Activated naive CD4-positive, alpha-beta T cell treated with anti-CD3 and anti-CD28 coated beads for 36 hours (primary cell): ENCODE measurements at places on chromosomes 6 and 20.

DNA sequence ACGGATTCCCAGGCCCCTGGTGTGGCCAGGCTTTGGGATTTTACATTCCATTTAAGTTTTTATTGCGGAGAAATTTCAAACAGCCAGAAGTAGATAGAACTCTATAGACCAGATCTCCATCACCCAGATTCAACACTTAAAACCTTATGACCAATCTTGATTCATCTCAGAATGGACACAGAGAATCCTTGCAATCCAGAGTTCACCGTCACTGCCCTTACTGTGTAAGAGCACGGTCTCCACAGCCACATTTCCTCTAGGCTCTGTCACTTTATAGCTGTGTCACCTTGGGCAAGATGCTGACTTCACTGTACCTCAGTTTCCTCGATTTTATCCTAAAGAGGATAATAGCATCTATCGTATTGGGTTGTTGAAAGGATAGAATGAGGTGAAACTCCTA is 979 bp downstream of the ZNF133 start:
- DNase-seq: no peak

- no peak for DNase-seq
Measured at GRCh38 chr6:74222768-74223333, 526.8 kb downstream of the CD109 start.

GRCh38 chr6:20605581-20605980 is 71.3 kb downstream of the CDKAL1 start:
- DNase-seq: no peak

GRCh38 chr6:117555882-117556498 is 46.3 kb downstream of the GOPC start:
- DNase-seq: peak; percentile 78

DNA sequence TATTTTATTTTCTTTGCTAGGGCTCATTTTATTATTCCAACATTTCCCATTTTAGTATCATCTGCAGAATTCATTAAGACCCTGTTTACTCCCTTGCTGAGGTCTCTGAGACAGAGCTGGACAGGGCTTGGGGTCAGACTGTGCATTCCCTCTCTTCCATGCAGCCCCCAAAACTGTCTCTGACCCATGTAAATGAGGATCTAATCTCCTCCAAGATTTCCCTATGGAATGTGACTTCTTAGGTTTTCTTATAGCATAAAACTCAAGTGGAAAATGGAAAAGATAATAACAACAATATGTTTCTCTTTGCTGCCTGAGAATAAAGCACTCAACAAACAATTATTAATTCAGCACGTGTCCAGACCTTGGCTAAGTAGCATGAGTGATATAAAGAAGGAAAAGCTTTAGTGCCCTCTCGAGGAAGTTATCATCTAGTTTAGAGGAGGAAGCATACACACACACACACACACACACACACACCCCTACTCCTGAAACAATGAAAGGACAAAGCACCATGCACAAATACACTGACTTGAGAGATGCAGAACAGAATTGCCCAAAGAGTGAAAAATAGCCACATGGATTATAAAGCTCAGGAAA is 815.5 kb downstream of the BCKDHB start:
- no peak for DNase-seq
